Aorta (tissue), 5 donors: ENCODE measurements at places on chromosomes 6 and 20. TPM values are rescaled to one million over a fixed set of nuclear protein-coding genes. Genes with fewer than 3 reads are reported as not detected.
A peak's percentile ranks its signal among the peaks of the same experiment; 100 is the strongest.

DNA sequence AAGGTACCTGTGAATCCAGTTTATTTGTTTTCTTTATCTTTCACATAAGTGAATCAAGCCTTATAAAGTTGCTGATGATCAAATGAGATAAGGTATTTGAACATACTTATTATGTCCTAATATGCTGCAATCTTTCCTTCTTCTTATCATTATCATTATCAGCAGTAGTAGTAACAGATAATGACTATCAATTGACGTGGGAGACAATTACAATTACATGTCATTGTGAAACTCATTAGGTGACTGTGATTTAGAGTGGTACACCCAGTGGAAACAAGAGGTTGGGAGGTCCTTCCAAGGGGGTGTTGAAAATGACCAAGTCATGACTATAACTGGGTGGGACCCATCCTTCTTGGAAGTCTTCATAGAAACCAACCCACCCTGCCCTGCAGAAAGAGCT is 2.8 kb downstream of the CLIC5 start:
- no peak for DNase-seq

DNA sequence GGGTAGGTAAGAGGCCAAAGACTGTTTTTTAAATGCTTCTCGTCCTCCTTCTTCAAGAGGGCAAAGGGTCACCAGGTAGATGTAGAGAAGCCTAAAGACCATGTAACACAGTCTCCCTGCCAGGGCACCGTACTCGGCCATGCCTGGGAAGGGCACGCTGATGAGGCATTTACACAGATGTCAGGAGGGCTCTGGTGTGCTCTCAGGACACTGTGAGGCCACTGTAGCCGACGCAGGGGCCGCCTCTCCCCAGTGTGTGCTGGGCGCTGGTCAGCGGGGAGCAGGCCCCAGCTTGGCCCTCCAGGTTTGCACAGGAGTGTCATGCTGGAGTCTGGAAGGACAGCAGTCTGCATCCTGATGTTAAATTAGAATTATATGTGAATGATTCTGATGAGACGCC is 7.1 kb upstream of the MTG2 start:
- DNase-seq, result peak; percentile 55

DNA sequence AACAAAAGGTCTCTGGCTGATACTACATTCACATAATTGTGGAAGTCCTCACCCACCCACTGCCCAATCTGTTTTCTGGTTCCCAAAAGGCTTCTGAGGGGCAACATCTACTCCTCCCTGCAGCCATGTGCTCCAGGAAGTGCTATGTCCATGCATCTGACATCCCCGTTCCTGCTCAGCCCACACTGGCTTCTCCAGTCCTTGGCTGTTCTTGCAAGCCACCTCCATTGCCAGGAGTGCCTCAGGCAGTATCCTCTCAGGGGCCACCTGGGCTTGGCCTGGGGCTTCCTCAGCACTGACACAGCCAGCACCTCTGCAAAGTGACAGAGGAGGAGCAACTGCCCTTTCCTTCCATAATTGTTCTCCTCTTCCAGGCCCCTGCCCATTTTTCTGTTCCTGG is 18.3 kb downstream of the ARHGAP18 start:
- DNase-seq, result no peak

DNA sequence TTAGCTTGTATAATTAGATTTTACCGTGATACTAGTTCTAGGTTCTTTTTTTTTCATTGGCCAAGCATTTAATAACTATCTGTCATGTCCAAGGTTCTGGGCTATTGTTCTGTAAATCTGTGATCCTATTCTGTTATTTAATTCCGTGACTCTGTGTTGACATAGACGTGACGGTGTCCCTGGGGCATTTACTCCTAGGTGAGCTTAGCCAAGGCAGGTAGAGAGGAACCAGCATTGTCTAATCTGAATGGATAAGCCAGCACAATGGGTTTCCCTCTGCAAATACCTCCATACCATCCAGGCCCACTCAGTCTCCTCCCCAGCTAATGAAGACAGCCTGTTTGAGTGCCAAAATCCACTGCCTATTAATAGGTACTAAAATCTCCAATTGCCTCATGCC is 8.9 kb upstream of the CDSN start:
- no peak for DNase-seq

DNA sequence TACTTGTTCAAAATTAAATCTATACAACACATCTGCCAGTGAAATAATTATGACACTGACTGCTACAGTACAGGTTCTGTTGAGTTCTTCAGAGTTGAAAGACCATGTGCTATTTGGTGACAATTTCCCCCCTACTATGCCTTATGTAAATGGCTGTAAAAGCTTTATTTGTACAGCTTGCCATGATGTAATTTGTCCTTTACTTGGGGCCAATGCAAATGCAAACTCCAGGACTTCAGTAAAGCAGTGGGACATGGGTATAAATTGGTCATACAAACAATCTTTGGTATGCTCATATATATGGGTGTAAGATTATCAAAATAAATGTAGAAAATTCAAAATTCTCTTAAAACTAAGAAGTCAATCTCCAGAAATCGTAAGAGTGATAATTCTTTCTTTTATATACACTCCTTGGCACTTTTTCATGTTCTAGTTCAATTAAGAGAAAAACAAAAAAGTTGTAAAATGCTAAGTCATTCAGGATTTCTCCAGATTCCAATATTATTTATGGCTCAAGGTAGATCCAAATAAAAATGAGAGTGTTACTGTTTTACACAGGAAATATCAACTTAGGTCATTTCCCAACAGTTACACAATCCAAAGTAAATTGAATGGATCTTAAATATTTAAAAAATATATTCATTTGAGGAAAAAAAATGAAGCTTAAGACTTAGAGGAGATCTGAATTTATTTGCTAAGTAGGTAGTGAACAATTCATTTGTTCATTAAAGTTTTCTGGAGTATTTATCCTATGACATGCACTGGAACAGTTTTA is 1310.5 kb upstream of the CITED2 start:
- DNase-seq, result no peak

GRCh38 chr20:47198996-47199552 is 157.4 kb downstream of the ZMYND8 start:
- DNase-seq, result no peak

DNA sequence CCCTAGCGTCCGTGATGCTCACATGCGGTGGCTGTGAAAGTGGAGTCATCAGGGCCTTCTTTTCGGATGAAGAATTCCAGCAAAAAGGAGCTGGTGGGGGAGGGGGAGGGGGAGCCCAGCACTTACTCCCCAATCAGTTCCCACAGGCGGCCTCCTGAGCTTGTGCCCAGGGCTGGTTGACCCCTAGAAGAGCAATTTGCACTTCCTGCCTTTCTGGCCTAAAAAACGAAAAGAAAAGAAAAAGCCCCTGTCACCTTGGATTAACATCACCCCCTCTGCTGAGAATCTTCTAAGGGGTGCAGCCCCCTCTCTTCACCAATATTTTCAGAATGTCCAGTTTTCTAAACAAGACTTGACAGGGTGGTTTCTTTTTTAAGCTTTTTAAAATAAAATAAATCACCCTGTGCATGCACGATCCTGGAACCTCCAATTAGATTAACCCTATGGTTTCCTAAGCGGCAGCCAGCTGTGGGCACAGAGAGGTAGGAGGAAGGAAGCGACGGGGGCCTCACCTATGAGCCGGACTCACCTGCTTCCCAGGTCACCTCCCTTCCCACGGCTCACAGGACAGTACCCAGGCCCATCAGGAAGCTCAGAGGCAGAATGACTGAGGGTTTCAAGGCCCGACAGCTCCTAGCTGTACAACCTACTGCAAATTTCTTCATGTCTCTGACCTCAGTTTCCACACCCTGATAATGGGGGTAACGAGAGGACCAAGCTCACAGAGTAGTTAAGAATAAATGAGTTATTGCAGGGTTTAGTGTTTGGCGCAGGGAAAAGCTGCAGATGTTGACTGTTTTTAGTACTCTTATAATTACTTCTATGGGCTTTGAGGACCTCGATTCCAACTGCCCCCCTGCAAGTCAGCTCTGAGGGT is 10.5 kb upstream of the TGM2 start:
- peak; percentile 55 for DNase-seq

DNA sequence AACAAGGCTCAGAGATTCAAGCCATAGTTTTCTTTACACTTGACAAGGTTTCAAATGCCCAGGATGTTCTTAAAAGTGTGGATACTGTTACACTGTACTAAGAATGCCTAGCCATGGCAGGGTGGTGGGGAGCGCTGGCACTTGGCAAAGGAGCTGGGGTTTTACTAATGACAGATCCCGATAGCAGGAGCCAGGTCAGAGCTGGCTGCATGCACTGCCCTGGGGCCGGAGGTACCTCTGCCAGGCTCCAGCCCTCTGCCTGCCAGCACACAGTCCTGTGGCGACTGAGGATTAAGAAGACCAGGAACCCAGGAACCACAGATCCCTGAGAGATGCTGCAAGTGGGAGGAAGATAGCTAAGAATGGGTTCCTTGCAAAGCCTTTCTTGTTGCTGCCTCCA is 260.3 kb downstream of the ALDH8A1 start:
- no peak for DNase-seq

DNA sequence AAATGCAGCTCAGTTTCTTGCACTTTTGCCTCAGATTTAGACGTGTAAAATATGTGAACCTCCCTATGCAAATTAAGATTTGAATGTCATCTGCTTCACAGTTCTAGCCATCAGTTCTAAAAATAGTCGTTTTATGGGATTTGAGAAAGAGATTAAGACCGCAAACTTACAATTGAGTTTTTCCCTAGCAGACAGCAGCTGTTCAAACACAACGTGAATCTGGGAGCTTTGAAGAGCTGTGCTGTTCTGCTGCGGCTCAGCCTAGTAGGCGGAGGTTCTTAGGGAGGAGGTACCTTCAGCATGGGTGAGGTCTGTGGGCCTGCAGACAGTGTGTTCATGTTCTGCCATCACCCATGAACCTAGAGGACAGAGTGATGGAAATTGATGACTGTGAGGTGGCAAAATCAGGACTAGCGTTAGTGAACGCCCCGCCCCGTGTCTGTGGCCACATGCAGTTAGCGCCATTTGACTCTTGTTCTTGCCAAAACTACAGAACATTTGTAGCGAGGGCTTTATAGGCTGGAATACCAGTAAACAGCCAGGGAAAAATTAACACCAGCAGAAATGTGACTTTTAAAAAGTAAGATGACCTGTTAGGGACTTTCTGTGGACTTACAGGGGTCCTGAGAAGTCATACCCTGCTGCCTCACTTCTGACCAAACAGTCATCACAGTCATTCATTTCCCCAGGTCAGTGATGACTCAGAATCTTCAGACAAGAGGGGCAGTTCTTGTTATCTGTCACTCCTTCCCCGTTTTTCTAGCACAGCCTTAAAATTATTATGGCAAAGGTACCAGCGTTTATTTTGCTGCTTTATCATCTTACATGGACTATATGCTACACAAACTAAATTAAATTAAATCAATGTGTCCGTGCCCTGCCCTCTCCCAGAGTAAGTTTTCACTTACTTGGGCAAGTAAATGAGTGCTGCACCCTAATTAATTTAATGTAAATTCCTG is 84.3 kb upstream of the TMEM181 start:
- no peak for DNase-seq

- DNase-seq, result no peak
Observed at GRCh38 chr6:39029156-39030011, 19.2 kb upstream of the GLP1R start.

GRCh38 chr6:113187661-113188060 is 669.5 kb upstream of the MARCKS start:
- no peak for DNase-seq

- no peak for DNase-seq
Observed at GRCh38 chr6:15491986-15492269, 170.9 kb downstream of the DTNBP1 start.

DNA sequence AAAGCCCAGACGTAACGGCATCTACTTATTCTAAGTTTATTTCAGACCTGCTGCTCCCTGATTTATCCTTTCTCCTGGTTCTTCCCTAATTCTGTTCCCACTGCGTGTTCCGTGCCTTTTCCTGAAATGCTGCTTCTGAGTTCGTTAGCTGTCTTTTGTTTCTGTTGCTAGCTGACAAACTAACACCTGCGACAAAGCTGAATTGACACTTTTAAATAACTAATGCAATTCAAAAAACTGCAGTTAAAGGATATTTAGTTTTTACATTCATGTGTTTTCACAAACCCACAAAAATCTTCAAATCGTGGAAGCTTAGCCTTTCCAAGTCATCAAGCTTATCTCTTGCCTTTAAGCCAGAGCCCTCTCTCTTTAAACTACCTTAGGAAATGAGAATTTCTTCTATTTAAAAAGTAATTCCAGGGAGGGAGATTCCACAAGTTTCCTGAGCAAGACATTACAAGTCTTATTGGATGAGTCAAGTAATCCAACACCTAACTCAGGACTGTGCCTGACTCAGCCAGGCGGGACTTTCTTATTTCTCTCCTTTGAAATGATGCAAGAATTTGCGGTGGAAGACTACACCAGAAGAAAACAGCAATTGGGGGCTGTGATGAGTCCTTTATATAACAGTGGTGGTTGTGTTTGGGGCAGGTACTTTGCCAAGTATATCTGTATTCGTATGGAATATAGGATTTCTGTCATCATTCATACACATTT is 6.3 kb downstream of the ADTRP start:
- no peak for DNase-seq

CST4 gene
- total RNA-seq, result not detected

GSTA3 gene
- not detected for total RNA-seq

KCNQ5 gene
- total RNA-seq, result 4.4 TPM

PI3 gene
- total RNA-seq, result 0.96 TPM

XKR7 gene
- total RNA-seq, result not detected

KIFC1 gene
- 2.0 TPM for total RNA-seq

THBD gene
- 79.8 TPM for total RNA-seq

ZFAND3 gene
- total RNA-seq, result 83.6 TPM

TMEM217 gene
- total RNA-seq, result 2.7 TPM

PPP1R16B gene
- total RNA-seq, result 13.4 TPM

PNPLA1 gene
- total RNA-seq, result not detected
